ENCODE measurements at places on chromosomes 2 and 18.

DNA sequence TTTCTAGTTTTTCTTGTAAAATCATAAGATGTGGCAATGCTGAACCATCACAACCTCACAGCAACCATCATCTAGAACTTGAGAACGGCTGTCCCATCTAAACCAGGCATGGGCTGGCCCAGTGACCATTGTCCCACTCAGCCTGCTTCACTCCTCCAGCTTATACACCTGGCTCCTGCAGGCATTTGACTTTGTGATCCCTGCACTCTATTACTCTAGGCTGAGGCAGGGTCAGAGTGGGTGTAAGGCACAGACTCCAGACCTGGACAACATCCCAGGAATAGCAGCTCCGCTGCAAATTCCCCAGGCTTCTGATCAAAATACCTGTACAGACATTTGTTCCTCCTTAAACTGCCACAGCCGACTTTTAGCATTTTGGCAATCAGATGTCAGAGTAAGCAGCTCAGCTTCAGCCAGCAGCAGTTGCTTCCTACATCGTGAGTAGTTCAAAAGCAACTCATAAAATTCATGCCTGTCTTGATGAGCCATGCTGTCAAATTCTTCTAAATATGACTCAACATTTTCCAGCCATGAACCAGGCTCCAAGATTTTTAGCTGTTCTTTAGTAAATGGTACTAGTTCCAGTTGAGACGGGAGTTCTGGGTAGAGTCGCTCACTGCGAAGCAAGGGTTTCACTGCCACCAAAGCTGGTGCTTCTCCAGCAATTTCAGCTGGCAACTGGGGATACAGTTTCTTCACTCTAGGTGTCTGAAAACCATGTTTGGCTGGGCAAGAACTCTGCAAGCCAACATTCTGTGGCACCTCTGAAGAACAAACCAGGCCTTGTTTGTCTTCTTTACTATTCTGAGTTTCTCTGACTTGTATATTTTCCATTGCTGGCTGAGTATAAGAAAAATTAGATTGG, 12.8 kb downstream of the EPG5 start:
- H3K4me3 ChIP-seq = no peak overlapping the region
- no peak overlapping the region for H3K27ac ChIP-seq
- peaks cover 18% of the 10 kb centered on the region for H3K36me3 ChIP-seq
- no peaks in the 10 kb centered on the region for H3K4me1 ChIP-seq
- no peaks in the 10 kb centered on the region for H3K27me3 ChIP-seq
- DNase-seq = no peak

GRCh38 chr18:48931680-48932461, 18.9 kb downstream of the SMAD7 start:
- H3K27ac ChIP-seq = peak overlapping the region; percentile 91
- DNase-seq = no peak
- no peak overlapping the region for H3K4me3 ChIP-seq
- H3K4me1 ChIP-seq = peaks cover 91% of the 10 kb centered on the region
- H3K36me3 ChIP-seq = no peaks in the 10 kb centered on the region

DNA sequence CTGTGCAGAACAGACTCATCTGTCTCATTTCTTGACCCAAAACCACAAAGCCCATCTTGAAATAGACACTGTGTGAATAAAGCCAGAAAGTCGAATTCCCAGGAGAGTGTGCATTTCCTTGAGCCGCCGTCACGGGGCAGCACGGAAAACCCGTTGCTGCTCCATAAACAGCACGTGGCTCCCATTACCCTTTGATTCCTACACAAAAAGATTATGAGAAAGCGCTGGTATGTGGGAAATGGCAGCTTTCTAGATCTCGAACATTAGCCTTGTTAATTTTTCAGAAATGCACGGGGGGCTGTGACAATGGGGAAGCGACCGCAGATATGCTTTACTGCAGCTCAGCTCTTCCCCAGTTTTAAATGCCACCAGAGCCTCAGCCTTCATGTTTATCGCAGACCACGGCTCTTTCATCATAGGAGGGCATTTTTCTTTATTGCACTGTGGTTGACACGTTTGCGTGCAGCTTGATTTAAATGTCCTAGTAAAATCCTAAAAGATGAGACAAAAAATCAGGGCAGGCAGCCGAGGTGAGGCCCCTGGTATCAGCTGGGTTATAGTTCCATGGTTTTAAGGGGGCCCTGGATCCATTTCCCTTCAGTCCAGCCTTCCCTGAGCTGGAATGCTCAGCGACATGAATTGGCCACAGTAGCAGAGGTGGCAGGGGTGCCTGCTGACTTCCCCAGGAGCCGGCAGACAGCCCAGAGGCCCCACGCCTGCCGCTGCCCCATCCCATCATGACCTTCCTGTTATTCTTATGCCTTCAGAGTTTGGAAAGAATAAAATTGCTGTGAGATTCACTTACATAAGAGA, 249.3 kb downstream of the NDUFA10 start:
- H3K27me3 ChIP-seq = no peaks in the 10 kb centered on the region
- no peaks in the 10 kb centered on the region for H3K36me3 ChIP-seq
- no peak overlapping the region for H3K27ac ChIP-seq

GRCh38 chr2:173962583-173963110, 2.5 kb downstream of the SP3 start:
- H3K4me3 ChIP-seq = peak overlapping the region; percentile 37
- H3K27ac ChIP-seq = peak overlapping the region; percentile 99
- H3K27me3 ChIP-seq = no peaks in the 10 kb centered on the region
- DNase-seq = no peak
- H3K4me1 ChIP-seq = peaks cover 55% of the 10 kb centered on the region

GRCh38 chr2:95273566-95274290, 521 bp upstream of the PROM2 start:
- no peak for DNase-seq
- no peak overlapping the region for H3K4me3 ChIP-seq
- H3K36me3 ChIP-seq = no peaks in the 10 kb centered on the region
- H3K4me1 ChIP-seq = peaks cover 52% of the 10 kb centered on the region
- H3K27me3 ChIP-seq = no peaks in the 10 kb centered on the region
- peak overlapping the region; percentile 68 for H3K27ac ChIP-seq

DNA sequence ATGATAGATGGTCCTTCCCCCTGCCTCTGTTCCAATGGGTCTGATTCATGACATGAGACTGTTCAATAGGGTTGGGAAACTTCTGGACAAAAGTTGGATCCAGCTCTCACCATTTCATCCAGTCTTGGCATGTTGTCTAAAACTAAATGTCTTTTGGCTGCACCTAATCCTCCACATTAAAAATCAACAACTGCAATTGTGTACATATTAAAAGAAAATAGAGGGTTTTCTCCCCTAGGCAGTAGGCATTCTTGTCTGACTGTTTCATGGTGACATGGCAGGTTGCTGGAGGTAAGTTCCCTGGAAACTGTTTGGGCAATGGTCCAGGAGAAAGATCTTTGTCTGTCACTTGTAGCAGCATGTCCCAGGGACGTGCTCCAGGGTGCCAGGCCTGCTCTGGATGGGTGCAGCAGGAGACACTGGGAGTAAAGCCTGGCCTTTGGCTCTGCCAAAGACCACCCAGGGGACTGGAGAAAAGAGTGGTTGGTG, 135.8 kb downstream of the TCF4 start:
- H3K36me3 ChIP-seq = no peaks in the 10 kb centered on the region
- no peak for DNase-seq
- H3K27me3 ChIP-seq = no peaks in the 10 kb centered on the region
- no peak overlapping the region for H3K4me3 ChIP-seq

GRCh38 chr18:9157806-9158205, 21.2 kb downstream of the ANKRD12 start:
- H3K4me3 ChIP-seq = no peak overlapping the region
- H3K4me1 ChIP-seq = peaks cover 24% of the 10 kb centered on the region
- no peak for DNase-seq
- no peaks in the 10 kb centered on the region for H3K27me3 ChIP-seq
- H3K27ac ChIP-seq = no peak overlapping the region

DNA sequence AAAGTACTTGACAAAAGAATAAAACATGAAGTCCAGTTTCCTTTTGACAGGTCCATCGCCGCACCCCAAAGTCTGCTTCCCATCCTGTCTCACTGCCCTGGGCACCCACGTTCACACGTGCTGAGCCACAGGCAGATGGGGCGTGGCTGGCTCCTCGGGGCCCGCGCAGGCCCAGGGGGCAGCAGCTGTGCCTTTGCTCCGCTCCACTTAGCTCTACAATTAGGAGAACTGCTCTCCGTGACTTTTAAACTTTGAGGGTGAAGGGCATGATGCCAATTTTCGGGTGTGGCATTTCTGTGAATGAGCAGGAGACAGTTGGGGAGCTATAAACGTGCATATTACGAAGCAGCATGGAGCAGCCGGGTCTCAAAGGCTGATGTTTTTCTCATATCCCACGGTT, 152.4 kb downstream of the TDRD15 start:
- no peak overlapping the region for H3K27ac ChIP-seq
- H3K36me3 ChIP-seq = no peaks in the 10 kb centered on the region
- no peak for DNase-seq

- no peak for DNase-seq
- H3K27me3 ChIP-seq = no peaks in the 10 kb centered on the region
- H3K4me1 ChIP-seq = no peaks in the 10 kb centered on the region
- H3K27ac ChIP-seq = no peak overlapping the region
- no peak overlapping the region for H3K4me3 ChIP-seq
- H3K36me3 ChIP-seq = no peaks in the 10 kb centered on the region
These were observed 13.7 kb upstream of the GAL3ST2 start for GRCh38 chr2:241762933-241763369.

GRCh38 chr2:231621051-231621879, 28.6 kb downstream of the TEX44 start:
- no peak overlapping the region for H3K4me3 ChIP-seq
- H3K36me3 ChIP-seq = no peaks in the 10 kb centered on the region
- no peaks in the 10 kb centered on the region for H3K4me1 ChIP-seq
- H3K27ac ChIP-seq = no peak overlapping the region
- no peaks in the 10 kb centered on the region for H3K27me3 ChIP-seq

DNA sequence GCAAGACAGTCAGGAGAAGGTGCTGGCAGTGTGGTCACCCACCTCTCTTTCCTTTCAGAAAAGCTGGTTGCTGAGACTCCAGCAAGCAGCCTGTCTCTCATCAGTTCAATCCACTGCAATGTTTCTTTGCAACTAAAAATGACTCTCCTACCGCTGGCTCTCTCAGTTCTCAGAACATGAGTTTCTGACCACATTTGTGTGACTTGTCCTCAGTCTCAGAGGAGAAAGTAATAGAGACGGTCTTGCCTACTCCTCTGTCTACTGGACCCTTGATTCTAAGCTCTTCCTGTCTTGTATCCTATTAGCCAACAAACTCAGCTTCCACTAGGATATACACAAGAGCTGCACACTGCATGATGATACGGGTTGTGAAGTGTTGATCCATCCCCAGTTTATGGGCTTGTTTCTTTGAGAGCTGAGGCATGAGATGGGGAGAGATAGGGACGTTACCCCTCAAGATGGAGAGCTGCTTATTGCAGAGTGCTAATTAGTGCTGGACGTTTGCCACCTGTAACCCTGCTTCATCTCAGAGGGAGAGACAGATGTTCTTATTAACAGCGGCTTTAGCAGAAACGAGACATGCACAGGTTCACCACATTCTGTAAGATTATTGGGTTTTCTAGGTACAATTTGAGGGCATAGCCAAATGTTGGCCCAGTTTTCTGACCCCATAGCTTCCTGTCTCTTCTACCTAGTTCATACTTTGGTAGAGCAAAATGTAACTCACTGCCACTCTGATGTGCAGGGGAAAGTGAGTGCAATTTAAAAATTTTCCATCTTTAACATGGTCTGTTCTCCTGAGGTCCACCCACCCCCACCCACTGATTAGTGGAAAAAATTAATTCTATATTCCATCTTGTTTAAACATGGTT, 32.4 kb upstream of the YWHAQ start:
- DNase-seq = no peak
- H3K27ac ChIP-seq = no peak overlapping the region
- no peaks in the 10 kb centered on the region for H3K36me3 ChIP-seq

DNA sequence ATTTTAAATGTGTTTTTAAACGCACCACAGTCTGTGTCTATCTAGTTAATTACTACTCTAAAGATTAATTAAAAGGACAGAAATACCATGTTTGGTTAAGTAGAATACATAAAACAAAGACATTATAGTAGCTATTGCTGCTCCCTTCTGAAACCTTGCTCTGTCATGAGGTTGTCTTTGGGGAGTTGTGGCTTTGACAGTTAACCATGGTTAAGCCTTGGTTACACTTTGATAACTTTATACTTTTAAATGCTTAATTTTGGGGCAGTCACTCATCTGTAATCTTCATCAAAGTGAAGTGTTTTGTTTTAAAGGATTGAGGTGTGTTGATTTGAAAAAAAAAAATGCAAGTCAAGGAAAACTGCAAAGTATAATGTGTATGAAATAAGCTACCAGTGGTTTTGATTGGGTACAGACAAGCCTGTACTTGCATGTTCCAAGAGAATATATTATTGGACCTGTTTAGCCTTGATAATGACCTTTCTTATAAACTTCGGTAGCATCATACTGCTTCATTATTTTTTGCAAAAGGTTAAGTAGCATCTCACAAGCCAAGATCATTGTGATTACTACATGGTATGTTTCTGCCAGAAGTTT, 29.8 kb upstream of the TBR1 start:
- H3K27me3 ChIP-seq = no peaks in the 10 kb centered on the region
- H3K4me1 ChIP-seq = no peaks in the 10 kb centered on the region
- DNase-seq = no peak

DNA sequence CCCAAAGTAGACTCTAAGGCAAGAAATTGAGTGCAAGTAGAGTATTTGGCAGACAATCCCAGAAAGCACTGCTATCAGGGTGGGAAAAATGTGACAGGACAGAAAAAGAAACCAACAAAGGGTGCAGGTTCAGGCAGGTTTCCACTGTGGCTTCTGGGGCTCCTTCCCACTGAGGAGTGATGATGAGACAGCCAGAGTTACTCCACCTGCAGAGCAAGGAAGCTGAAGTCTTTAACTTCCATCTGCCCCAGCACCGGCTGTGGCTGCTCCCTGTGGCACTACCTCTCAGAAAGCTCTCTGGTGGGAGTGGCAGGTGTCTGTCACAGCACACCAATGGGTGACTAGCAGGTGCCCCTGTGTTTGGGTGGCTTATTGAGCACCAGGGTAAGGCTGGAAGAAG, 37.6 kb upstream of the ACKR3 start:
- no peak overlapping the region for H3K4me3 ChIP-seq
- H3K27ac ChIP-seq = no peak overlapping the region
- no peak for DNase-seq
- H3K36me3 ChIP-seq = no peaks in the 10 kb centered on the region

DNA sequence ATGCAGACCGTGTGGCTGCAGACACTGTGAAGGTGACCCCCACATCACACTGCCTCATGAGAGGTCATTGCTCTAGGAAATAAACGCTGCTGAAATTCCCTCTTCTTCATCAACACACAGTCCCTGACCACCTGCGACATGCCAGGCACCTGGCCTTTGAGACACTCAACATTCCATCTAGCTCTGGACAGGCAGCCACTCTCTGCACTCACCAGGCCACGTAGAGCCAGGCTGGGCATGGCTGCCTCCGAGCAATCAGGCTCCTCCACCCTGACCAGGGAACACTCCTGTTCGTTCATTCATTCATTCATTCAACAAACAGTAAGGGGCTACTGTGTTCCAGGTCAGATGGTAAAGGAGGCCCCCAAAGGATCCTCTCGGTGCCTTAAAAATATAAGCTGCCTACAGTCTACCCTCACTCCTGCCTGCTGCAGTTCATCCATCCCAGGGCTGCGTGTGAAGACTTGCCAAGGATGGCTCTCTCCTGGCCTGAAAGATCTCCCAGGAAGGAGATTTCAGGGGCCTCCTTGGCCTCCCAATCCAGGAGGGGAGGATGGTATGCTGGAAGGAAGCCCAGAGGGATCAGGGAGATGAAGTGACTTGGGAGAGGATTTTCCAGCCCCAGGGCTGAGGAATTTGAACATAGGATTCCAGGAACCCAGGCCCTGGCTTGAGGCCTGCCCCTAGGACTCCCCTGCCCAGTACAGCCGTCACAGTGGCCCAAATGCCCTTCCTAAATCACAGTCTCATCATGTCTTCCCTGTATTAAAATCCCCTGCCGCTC, 66.7 kb downstream of the TNS1 start:
- H3K36me3 ChIP-seq = no peaks in the 10 kb centered on the region
- DNase-seq = no peak
- H3K4me3 ChIP-seq = no peak overlapping the region

Data from body of pancreas (tissue), 4 donors.